Ovary (tissue), 10 donors: ENCODE measurements at places on chromosomes 2 and 18. TPM values are rescaled to one million over a fixed set of nuclear protein-coding genes. Genes with fewer than 3 reads are reported as not detected.

Gene HAT1
- total RNA-seq: 35.2 TPM

- no peaks in the 10 kb centered on the region for H3K4me1 ChIP-seq
- H3K27me3 ChIP-seq: no peaks in the 10 kb centered on the region
- no peak for DNase-seq
- H3K27ac ChIP-seq: no peak overlapping the region
Measured at GRCh38 chr2:236857246-236857645, 228.4 kb upstream of the COPS8 start.

Gene FBXO41
- 1.7 TPM for total RNA-seq

DNA sequence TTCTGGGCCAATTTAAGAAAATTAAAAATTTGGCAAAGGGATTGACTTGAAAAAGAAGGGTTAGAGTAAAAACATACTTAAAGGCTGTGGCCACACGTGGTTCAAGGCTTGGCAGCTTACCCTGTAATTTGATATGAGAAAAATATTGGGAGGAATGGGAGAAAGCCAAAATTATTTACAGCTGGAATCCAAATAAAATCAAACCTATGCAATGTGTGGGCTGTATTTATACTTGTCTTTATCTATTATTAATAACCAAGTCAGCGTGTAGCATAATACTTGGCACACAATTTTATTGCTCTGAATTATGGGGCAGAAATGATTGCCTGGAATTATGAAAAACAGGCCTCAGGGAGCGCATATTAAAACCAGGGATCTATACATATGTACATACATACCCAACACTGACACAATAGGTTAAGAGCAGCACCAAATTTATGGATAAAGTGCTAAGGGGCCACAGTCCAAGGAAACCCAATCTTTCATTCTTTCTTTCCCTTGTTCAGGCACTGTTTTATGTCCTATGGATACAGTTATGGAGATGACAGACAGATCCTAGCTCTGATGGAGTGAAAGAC lies 35.6 kb downstream of the FAM124B start:
- H3K4me1 ChIP-seq: no peaks in the 10 kb centered on the region
- H3K4me3 ChIP-seq: no peak overlapping the region
- no peaks in the 10 kb centered on the region for H3K36me3 ChIP-seq
- H3K27ac ChIP-seq: no peak overlapping the region
- no peaks in the 10 kb centered on the region for H3K27me3 ChIP-seq

GRCh38 chr2:225920621-225921220 lies 521.2 kb downstream of the NYAP2 start:
- no peaks in the 10 kb centered on the region for H3K36me3 ChIP-seq
- no peak for DNase-seq
